Forelimb muscle (tissue), 1 donor: ENCODE measurements at places on chromosomes 1 and 21. TPM values are rescaled to one million over a fixed set of nuclear protein-coding genes. Genes with fewer than 3 reads are reported as not detected.

DNA sequence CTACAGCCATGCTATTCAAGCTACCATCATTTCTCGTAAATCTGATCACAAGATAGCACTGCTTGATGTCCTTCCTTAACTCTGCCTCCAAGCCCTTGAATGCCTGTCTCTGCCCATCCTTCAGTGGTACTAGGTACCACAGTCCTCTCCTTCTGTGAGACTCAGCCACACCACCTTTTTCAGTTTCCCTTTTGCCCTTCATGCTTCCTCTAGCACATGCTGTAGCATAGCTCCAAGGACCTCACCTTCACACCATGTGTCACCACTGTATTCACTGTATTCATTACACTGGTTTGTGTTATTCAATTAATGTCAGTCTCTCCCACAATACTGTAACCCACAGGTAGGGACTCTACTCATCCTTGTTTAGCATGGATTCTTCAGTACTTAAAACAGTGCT lies 8.0 kb upstream of the TP53BP2 start:
- DNase-seq, result no peak

The YY1AP1 gene
- 51.6 TPM for polyA plus RNA-seq

DNA sequence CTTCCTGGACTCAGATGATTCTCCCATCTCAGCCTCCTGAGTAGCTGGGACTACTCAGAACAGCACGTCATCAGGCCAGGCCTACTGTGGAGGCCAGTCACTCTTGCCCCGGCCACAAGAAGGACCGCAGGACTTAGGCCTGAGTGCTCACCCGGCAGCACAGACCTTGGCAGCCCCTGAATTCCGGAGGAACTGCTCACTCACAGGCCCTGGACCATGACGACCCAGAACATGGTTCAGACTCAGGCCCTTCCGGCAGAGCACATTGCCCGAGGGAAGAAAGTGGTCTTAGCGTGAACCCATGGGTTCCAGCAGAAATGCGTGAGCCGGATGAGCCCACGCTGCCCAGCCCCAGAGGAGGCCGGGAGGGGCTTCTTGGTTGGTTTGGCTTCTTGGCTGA lies 177.3 kb upstream of the TMEM51 start:
- DNase-seq, result no peak

GRCh38 chr1:96510911-96511310 lies 210.7 kb upstream of the PTBP2 start:
- no peak for DNase-seq

GRCh38 chr1:202616355-202616915 lies 93.8 kb downstream of the SYT2 start:
- DNase-seq, result no peak
